ENCODE measurements at places on chromosomes 13 and 19.

DNA sequence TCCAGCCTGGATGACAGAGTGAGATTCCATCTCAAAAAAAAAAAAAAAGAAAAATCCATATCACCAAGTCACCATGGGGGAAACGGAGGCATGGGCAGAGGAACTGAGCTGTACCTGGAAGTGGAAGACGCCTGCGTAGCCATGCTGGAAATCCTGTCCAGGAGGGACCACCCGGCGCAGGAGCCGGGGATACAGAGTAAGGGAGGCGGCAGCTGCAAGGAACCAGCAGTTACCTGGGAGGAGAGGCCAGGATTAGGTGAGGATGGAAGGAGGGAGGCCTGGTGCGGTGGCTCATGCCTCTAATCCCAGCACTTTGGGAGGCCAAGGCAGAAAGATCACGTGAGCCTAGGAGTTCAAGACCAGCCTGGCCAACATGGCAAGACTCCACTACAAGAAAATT lies 2.0 kb downstream of the CAPN12 start:
- no peak for DNase-seq

- DNase-seq, result no peak
Measured at GRCh38 chr13:38641164-38641948, 45.5 kb upstream of the FREM2 start.

- no peak for DNase-seq
Measured at GRCh38 chr13:23450340-23451046, 17.0 kb upstream of the SACS start.

DNA sequence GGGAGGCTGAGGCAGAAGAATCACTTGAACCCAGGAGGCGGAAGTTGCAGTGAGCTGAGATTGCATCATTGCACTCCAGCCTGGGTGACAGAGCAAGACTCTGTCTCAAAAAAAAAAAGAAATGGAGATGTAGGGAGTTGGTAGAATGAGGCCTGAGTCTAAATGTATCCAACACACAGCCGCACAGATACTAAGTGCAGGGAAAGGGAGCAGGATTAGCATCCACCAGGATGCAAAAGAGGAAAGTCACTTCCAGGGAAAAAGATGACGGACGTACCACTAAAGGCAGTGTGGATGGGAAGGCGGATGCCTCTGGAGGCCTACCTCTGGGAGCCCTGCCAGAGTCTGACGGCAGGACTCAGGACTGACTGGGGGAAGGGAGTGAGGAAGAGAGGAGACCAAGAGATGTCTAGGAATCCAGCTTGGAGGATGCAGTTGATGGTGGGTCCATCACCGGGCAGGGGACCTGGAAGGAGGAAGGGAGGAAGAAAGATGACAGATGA lies 6.8 kb downstream of the FAM98C start:
- no peak for DNase-seq

GRCh38 chr13:43787518-43787891 lies 733 bp upstream of the ENOX1 start:
- no peak for DNase-seq

GRCh38 chr13:57815600-57815999 lies 184.1 kb downstream of the PCDH17 start:
- DNase-seq, result no peak

DNA sequence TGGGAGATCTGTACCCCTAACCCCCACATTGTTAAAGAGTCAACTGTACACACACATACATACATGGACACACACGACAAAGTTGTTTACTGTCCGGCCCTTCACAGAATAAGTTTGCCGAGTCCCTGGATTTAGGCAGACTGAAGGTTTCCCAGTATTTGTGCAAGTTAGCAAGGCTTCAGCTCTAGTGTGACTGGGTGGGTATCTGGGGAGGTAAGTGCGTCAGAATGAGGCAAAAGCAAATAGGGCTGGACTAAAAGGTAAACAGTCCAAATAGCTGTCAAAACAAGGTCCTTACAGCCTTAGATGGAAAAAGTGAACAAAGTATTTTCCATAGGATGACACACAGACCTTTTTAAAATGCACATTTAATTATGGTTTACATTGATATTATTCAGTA lies 228.4 kb upstream of the UFM1 start:
- DNase-seq, result no peak

GRCh38 chr19:45097776-45098520 lies 5.0 kb downstream of the PPP1R37 start:
- no peak for DNase-seq

DNA sequence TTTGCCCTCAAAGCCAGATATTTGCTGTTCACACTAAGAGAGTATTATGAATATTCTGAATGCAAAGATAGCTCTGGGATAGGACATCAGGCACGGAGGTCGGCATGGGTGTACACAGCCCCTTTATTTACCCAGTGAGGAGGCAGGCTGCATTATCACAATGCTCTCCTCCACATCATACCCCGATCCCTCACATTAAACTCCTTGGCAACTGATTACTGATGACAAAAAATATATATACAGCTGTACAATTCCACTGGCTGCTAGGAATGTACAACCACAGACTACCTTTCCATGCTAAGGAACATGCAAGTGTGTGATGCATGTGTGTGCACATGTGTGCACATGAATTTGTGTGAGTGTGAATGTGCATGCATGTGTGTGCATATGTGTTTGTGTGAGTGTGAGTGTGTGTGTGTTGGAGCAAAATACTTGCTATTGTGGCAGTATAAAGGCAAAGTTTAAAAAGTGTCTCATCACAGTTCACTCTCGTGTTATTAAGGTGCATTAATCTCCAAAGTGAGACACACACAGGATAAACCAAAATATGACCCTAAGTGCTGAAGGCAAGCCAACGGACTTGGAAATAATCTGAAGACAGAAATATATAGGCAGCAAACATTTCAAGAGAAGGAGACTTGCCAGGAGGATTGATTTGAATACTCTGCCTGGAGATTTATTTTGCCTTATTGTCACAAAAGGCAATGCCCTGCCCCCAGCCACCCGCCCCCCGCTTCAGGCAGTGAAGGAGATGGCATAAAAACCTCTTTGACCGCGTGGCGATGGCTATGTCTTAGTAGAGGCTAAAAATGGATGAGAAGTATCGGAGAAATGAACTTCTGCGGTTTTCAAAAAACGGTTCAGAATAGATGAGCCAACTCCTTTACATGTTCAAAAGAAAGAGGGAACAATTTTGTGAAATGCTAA lies 274.8 kb downstream of the TSHZ3 start:
- DNase-seq, result no peak

- no peak for DNase-seq
Measured at GRCh38 chr13:27018344-27018861, 153.2 kb downstream of the USP12 start.

GRCh38 chr13:106786006-106786563 lies 218.1 kb upstream of the ARGLU1 start:
- no peak for DNase-seq

GRCh38 chr19:57465680-57466381 lies 8.9 kb upstream of the VN1R1 start:
- DNase-seq, result no peak

GRCh38 chr19:17576758-17577456 lies 21.5 kb downstream of the COLGALT1 start:
- DNase-seq, result no peak

DNA sequence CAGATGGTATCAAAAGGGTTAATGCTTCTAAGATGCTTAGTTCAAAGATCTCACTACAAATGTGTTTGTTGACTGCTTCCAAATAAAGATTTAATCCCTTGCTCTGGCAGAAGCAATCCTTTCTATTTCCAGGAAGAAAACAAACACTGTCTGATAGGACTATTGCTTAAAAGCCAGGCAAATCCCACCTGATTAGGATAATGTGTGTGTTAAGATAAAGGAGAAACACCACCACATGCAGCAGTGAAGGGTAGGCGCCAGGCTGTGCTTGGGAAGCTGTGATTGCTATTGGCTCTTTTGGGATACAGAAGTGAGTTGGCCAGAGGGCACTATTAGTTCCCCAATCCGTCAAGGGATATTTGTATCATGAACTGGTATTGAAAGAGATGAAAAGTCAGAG lies 62.8 kb upstream of the LRCH1 start:
- no peak for DNase-seq

DNA sequence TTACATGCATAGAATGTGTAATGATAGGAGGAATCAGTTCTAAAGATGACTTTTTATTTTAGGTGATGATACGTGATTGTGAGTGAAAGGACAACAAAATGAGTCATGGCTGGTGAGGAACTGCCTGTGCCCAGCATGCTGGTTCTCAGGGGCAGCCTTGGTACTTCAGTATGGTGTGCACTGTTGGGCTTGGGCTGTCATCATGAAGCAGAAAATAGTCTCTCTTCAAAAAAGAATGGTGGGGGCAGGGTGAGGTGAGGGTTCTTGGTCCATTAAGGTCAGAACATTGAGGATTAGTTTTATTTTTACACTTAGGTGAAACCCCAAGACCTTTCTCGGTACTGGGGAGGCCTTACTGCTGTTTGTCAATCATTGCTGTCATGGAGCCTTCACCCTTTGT lies 309.5 kb downstream of the MTUS2 start:
- no peak for DNase-seq

GRCh38 chr13:109154966-109155761 lies 525.8 kb downstream of the MYO16 start:
- DNase-seq, result no peak

- no peak for DNase-seq
Measured at GRCh38 chr13:59510386-59510785, 653.3 kb downstream of the DIAPH3 start.

DNA sequence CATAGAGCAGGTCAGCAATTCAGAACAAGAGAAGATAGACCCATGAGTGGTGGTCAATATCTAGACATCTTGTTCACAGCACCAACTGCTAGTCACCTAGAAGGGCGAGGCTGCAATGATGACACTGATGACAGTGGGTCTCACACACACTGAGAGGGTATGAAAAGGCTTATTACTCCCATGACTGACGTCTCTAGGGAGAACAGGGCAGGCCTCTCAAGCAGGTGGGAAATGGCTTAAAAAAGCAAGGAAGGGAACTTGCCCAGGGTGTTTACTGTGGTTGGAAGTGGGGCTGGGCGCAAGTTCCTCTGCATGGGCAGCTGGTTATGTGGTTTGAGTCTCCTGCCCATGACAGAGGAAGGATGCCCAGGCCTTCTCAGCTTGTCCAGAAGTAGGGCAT lies 33.8 kb downstream of the ZNF44 start:
- DNase-seq, result no peak

GRCh38 chr13:45603338-45603737 lies 12.2 kb downstream of the ERICH6B start:
- DNase-seq, result no peak

DNA sequence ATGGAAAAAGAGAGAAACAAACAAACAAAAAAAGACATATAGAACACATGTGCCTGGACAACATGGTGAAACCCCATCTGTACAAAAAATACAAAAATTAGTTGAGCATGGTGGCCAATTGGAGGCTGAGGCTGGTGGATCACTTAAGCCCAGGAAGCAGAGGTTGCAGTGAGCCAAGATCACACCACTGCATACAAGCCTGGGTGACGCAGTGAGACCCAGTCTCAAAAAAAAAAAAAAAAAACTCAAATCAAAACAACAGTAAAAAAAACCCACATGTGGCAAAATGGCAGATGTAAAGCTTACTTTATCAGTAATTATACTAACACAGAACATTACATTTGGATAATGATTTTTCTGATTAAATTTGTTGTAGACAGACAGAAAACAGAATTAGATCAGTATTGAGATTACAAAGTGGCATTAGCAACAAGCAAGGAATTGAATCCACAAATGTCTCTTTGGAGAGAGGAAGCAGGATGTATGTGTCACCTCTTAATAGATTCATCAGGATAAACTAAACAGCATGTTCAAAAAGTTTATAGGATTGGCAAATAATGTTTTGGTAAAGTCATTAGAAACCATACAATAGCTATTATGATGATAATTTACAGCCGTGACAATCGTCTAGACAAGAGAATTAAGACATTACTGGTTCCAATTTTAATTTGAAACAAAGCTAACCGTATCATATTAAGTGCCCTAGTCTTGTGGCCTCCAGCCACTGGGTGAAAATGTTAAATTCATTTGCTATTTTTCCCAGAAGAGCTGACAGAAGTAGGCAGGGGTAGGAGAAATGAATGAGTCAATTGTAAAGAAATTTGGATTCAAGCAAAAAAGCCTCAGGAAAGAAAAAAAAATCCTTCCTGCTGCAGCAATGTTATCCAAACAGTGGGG lies 206.0 kb downstream of the FGF14 start:
- no peak for DNase-seq

- DNase-seq, result no peak
Measured at GRCh38 chr13:73913751-73914518, 220.3 kb downstream of the KLF12 start.

- no peak for DNase-seq
Measured at GRCh38 chr13:107252428-107252827, 684.5 kb upstream of the ARGLU1 start.

- no peak for DNase-seq
Measured at GRCh38 chr19:13788991-13789390, 6.3 kb upstream of the ZSWIM4 start.

DNA sequence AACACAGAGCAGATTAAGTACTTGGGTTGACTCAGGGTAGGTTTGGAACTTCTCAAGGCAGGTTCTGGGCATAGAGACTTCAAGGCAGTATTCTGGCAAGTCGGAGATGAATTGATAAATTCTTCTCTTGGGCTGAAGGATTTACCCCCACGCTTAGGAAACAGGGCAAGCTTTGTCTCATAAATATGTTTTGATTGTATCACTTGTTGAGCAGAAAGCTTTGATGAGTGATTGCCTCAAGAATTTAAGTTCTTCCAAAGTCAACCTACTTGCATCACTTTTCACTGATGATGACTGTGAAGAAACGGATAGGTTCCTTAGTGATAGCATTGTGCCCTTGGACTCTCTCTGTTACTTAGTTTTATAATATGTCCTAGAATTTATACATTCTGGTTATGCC lies 258.6 kb upstream of the DACH1 start:
- no peak for DNase-seq

DNA sequence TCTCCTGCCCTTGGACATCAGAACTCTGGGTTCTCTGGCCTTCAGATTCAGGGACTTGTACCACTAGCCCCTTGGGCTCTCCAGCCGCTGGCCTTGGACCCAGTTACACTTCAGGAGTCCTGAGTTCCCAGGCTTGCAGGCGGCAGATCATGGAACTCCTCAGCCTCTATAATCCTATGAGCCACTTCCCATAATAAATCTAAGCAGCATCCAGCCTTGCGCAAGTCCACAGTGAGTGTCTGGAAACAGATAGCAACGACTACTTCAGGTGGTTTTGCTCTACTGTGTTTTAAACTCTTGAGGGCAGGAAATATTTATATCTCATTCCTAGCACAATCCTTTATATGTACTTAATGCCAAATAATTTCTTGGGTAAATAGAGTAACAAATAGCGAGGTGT lies 92.3 kb downstream of the COL4A1 start:
- DNase-seq, result no peak
